ENCODE measurements at places on chromosomes 11 and 22.

DNA sequence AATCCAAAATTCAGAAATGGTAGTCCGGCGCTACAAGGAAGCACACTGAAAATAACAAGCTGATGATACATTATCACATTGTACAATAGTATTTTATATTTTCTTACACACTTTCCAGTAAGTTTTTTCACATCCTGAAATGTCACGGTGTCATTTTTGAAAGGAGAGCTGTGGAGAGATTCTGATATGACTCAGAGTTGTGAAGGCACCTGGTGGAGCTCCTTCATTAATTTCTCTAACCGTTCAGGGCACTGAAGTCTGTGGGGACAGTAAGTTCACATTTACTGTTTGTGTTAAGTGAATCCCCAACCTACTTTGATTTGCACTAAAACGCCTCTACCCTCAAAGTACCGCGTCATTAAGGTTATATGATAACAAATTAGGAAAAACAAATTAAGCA is 13.3 kb downstream of the LDHAL6A start:
- no peak for DNase-seq

DNA sequence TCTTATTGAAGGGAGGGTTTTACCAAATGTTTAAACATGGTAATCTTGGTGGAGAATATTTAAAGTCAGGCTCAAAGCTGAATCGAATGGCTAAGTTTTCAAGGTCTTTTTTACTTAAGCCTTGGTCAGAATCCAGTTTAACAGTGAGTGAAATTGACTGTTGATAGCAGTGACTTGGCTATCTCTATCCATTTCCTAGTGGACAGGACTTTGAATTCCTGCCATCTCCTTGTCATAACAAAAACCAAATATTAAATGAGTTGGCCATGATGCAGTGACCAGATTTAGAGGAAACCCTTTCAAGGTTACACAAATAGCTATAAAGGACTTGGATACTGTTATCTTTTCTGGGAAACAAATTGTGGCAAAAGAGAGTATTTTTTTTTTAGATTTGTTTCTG is 92.0 kb downstream of the JRKL start:
- no peak for DNase-seq

- no peak for DNase-seq
Measured at GRCh38 chr22:48670731-48671130, 1156.9 kb downstream of the BRD1 start.

- no peak for DNase-seq
Measured at GRCh38 chr11:100080821-100081220, 606.3 kb upstream of the ARHGAP42 start.

DNA sequence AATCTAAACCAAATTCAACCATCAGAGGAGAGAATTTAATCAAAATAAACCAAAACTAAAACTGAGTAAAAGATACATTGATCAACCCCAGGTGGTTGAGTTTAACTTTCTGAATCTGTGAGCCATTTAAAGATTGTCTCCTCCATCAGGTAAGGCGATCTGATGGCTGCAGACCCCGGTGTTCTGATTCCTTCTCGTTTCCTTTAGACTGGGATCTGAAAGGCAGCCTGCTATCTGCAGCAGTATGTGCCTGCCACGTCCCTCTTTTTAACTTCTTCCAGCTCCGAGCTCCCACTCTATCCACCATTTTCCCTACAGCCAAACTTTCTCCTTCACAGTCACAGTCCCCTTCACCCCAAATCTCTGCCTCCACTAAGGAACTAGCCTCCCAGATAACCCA is 66.1 kb upstream of the ARHGAP32 start:
- no peak for DNase-seq

GRCh38 chr11:112632866-112633505 is 328.2 kb upstream of the NCAM1 start:
- no peak for DNase-seq

DNA sequence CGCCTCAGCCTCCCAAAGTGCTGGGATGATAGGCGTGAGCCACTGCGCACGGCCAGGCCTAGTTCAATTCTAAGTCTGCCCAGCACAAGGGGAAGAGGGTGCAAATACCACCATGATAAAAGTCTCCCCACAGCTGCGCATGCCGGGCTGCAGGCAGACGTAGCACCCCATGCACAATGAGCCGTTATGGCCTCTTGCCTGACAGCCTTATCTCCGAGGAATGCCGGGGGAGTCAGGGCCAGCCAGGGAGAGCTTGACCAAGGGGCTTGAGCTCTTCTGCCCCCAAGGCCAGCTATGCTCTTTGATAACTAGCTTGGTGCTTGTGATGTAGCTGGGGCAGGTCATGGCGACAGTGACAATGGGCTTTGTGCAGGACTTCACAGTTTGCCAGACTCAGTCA is 13.7 kb upstream of the SCUBE1 start:
- no peak for DNase-seq

DNA sequence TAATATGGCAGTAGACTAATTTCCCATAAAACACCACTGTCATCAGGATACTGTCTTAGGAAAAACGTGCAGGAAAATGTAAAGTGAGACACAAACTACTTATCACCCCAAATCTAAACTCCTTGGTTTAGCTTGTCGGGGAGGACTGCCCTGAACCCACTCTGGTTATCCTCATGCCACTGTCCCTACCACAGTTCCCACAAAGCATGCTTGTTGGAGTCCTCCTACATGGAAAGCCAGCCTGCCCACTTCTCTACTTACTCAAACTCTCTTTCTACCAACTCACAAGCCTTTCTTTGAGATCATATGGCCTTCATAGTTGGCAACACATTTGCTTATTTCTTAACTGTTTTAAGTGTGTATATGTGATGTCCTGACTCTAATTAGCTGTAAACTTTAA is 179.0 kb downstream of the SWAP70 start:
- no peak for DNase-seq

Measured in stimulated activated naive CD8-positive, alpha-beta T cell treated with anti-CD3 and anti-CD28 coated beads, Interleukin-15, Interleukin-2, amounts not matched to agents 100 U/mL and 50 U/mL, for 24 hours (primary cell).